ENCODE measurements at places on chromosomes 6 and 20.

DNA sequence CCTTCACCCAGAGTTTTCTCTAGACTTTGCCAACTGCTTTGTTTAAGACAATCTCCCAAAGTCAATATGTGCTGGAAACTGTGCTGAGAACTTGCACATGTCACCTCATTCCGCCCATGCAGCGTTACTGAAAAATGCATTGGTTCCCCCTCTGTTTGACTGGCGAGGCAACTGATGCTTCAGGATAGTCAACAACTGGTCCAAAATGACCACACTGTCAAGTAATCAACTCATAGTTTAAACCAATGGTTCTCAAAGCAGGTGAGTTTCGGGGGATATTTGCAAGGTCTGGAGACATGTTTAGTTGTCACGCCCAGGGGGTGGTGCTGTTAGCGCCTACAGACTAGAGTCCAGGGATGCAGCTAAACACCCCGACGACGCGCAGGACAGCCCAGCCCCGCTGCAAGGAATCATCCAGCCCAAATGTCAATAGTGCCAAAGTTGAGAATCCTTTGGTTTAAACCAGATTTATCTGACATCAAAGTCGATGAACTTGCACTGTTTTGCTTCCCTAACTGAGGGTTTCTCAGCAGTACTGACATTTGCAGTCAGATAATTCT is 170.0 kb downstream of the ZNF217 start:
- no peak for DNase-seq

DNA sequence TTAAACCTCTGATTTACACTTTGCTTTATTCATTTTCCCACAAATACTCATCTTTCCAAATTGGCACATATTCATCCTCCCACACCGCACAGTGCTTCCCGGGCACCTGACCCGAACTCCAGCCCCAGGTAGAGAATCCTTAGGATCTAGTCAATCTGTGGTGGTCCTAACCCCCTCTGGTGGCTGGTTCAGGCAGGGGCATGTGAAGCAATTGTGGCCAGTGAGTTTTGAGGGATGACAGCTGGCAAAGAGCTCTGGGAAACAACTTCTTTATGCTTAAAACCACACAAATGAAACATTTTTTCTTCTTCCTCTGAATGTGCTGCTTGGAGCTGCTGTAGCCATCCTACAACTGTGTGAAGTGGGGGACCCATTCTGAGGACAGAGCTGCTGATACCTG is 54.7 kb downstream of the ELOVL5 start:
- DNase-seq, result no peak

GRCh38 chr20:57679113-57679512 is 30.7 kb downstream of the PMEPA1 start:
- no peak for DNase-seq

- no peak for DNase-seq
These were observed 141.3 kb upstream of the INSM1 start for GRCh38 chr20:20226554-20226953.
